ENCODE measurements at places on chromosomes 3 and 15. TPM values are rescaled to one million over a fixed set of nuclear protein-coding genes. Genes with fewer than 3 reads are reported as not detected.

Gene SYNM
- total RNA-seq = 0.16 TPM

Gene NDN
- total RNA-seq = 1.6 TPM

Gene PARP6
- total RNA-seq = 52.3 TPM

Gene SRGAP3
- 1.9 TPM for total RNA-seq

Gene INSYN1
- not detected for total RNA-seq

Gene BCHE
- total RNA-seq = not detected

Gene HHLA2
- 1.8 TPM for total RNA-seq

Gene SUSD5
- total RNA-seq = not detected

Gene GPR87
- total RNA-seq = 0.97 TPM

Gene RLBP1
- total RNA-seq = not detected

DNA sequence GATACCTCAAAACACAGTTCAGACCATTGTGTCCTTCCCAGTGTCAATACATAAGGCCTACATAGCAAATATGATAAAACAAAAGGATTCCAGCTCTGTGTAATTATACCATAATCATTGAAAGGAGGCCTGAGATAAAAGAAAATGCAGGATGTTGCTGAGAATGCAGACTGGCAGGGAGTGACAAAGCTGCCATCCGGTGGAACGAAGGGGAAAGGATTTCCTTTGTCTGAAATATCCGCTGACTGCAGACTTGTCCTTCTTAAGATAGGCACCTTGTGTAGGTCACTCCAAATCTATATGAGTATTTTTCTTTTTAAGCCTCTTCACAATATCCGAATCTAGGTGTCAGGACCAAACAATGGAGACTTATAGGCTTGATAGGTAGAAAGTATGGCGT is 108.0 kb downstream of the KCNH8 start:
- no peak for DNase-seq

- no peak for DNase-seq
These were observed 47.1 kb downstream of the SEMA3G start for GRCh38 chr3:52397676-52398399.

DNA sequence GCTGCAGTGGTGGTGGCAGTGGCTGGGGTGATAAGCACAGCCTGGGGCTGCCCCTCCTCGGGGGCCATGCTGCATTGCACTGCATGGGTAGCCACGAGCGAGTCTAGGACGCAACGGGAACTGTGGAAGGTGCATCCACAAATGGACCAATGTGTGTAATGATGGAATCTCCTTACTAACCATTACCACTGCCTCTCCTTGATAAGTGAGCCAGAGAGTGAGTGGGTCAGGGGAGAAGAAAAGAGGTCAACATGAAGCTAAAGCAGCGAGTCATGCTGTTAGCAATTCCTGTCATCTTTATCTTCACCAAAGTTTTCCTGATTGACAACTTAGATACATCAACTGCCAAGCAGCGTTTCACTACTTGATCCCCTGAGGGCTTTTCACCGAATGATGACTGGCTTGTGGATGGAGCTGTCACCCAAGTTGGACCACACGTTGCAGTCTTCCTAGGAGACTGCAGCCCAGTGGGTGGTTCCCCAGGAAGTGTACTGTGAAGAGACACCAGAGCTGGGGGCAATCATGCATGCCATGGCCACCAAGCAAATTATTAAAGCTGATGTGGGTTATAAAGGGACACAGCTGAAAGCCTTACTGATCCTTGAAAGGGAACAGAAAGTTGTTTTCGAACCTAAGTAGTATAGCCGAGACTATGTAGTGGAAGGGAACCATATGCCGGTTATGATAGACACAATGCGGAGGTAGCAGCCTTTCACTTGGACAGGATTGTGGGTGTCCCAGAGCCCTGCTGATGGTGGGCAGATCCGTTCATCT is 20.6 kb downstream of the SAMD7 start:
- DNase-seq = no peak

GRCh38 chr3:101963902-101964362 is 114.6 kb downstream of the NFKBIZ start:
- DNase-seq = no peak

GRCh38 chr3:55402886-55403609 is 84.1 kb downstream of the WNT5A start:
- no peak for DNase-seq

- DNase-seq = no peak
These were observed 15.8 kb upstream of the SLC6A1 start for GRCh38 chr3:10976770-10977169.

DNA sequence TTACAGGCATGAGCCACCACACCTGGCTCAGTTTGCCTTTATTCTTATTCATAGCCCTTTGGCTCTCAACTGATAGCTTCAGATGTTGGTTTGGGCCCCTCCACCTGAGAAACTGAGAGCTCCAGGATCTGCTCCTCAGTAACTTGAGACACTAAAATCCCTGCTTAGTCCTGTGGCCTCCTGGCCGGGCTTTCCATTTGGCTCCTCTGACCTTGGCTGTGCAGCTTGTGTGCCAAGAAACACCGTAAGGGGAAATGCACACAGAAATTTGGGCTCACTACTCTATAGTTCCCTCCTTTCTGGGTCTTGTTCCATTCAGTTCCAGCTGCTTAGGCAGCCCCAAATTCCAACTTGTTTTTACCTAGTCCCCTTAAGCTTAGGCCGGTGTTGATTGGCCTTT is 24.9 kb downstream of the NIPA2 start:
- DNase-seq = no peak

- DNase-seq = no peak
These were observed 127.9 kb downstream of the FMN1 start for GRCh38 chr15:33066584-33066983.

DNA sequence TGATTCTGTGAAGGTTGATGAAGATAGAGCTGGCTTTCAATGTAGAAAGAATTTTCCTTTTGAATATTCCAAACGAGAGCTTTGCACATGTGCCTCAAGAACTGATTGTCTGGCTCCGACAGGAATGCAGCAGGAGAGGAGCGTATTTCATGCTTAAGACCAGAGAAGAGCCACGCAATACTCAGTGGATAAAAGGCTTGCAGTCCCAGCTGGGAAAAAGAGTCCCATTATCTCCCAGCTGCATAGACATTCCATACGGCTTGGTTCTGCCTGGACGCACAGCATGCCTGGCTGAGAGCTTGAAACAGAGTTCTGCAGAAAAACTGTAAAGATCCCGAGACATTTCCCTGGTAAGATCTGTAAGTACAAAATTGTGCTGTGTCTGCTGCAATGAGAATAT is at the start of gene CNTN6:
Gene CNTN6, plus strand, starts transcription at position 254 of the 400 bp plus-strand sequence. CDS start 54,985 bp downstream, outside the sequence.
- DNase-seq = no peak

- no peak for DNase-seq
These were observed 863.3 kb downstream of the IGSF11 start for GRCh38 chr3:118171236-118171852.

DNA sequence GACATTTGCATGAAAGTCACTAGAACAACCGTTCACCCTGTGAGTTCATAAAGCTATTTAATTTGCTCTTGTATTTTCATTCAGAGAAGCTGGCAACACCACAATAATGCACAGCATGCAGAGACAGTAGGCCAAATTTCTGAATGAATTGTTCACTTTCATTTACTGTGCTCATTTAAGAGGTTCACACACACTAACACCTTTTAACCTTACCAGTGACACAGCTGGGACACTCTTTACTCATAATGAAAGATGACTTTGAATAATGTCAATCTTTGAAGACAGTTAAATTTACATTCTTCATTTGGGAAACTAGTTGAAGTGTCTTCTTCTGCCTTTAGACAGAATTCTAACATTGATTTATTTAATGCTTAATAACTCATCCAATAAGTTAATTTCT is 95.7 kb downstream of the ROBO1 start:
- DNase-seq = no peak

GRCh38 chr3:176633511-176633910 is 563.8 kb downstream of the TBL1XR1 start:
- DNase-seq = no peak

DNA sequence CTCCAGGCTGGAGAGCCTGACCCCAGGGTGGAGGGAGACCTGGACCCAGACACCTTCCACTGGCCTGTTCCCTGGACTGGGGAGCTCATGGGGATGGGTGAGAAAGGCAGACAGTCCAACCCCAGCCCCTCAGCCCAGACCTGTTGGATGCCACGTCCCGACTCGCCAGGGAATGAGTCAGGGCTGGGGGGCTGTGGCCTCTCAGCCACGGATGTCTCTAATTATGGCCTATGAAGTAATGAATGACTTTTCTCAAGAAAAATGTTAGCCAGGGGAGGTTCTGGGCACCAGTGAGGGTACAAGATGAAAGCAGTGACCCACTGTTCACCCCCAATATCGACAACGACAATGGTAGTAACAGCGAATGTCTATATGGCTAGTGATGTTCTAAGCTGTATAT is 107.0 kb upstream of the RPL32 start:
- no peak for DNase-seq

DNA sequence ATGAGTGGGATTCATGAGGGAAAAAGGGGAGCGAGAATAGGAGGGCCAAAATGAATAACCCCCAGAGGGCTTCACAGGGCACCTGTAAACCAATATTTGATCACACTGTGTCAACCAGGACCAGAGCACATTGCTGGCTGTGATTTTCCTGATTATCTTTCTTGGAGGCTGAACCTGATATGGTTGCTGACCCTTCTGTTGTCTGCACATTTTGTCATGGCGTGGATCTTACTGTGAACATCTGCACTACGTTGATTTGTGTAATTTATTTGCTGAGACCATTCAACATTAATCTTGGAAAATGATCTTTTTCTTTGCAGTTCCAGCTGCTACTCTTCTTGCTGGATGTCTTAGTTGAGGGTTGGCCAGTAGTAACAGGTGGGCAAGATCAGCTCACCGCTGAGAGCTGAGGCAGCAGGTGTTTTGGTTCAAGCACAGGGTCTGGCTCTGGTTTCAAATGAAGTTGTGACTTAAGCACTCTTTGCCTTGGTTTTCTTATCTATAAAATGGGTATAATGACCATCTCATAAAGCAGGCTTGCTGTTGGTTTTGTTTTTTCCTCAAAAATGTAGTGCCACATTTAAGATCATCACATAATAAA is 61.2 kb downstream of the ARHGEF26 start:
- DNase-seq = no peak

- no peak for DNase-seq
These were observed 48.7 kb downstream of the MYO5C start for GRCh38 chr15:52246686-52247431.

DNA sequence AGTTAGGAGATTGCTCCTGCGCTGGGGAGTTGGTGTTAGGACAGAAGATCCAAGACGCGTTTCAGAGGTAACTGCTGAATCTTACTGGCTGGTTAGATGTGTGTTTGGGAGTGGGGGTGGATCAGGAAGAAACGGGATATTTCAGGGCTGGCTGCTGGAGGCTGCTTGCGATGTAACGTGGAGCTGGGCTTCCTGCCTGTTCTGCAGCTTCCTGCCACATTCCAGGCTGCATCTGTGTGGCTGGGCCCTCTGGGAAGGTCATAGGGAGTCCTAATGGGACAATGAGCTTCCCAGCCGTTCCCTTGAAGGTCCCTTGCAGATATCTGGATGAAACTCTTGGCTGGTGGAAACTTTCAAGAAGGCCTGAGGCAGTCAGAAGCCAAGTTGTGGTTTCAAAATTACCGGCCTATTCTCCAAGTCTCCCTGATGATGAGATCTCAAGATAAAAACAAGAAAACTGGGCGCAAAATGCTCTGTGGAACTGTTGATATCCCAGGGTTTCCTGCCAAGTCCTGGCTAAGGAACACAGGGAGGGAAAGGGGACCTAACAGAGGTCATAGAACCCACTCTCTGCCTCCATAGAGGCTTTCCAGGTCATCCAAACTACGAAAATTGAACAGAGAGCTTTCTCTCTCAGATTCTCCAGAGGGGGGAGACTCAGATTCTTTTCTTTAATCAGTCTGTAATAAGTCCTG is 67.0 kb downstream of the NOX5 start:
- no peak for DNase-seq

- no peak for DNase-seq
These were observed 61.9 kb upstream of the PHLDB2 start for GRCh38 chr3:111797171-111797615.

- peak; percentile 65 for DNase-seq
These were observed 30.4 kb upstream of the ALDH1A3 start for GRCh38 chr15:100849021-100849854.

GRCh38 chr3:54188176-54188791 is 65.9 kb downstream of the CACNA2D3 start:
- DNase-seq = peak; percentile 17

GRCh38 chr15:99120050-99120777 is 15.3 kb downstream of the SYNM start:
- DNase-seq = peak; percentile 38

GRCh38 chr15:96234109-96234892 is 96.2 kb upstream of the NR2F2 start:
- DNase-seq = no peak

GRCh38 chr3:138042043-138042442 is 32.1 kb downstream of the CLDN18 start:
- no peak for DNase-seq

DNA sequence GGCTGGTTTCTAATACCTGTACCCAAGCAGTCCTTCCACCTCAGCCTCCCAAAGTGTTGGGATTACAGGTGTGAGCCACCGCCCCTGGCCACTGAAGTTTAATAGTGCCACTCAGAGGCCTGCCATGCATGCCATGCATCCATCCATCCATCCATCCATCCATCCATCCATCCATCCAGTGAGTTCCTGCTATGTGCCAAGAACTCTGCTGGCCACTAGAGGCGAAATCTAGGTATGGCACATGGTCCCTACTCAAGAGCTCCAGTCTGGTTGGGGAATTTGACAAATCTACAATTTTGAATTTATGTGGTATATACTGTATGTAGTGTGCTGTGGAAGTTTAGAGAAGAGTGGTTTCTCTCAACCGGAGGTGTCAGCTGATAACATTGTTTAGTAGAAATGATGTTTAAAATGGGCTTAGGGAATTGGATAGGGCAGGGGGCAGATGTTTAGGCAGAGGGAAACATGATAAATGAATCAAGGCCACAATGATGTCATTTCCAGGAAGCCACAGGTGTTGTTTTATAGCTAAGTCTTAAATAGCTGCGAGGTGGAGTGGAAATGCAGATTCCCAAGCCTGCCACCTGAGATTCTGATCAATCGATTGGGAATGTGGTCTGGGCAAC is 384.4 kb upstream of the C2CD4B start:
- DNase-seq = no peak

GRCh38 chr15:71256934-71257664 is 141.8 kb downstream of the THSD4 start:
- no peak for DNase-seq

DNA sequence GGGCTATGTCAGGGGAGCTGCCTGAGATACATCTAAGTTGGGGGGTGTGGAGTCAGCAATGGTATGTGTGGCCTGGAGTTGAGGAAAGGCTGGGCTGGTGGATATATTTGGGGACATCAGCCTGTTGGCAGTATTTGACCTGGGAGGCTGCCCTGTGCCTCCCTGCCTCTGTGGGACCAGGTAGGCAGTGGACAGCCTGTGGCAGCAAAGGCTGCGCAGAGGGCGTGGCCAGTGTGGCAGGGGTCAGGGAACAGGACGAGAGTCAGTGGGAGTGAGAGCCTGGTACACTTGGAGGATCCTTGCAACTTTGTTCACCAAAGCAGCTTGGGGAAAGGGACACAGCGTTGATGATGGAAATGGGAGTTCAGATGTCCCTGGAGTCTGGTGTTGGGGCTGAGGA is 15.0 kb downstream of the TEX264 start:
- no peak for DNase-seq

- DNase-seq = no peak
These were observed 14.9 kb downstream of the C3orf33 start for GRCh38 chr3:155791190-155791589.

- DNase-seq = no peak
These were observed 534.1 kb upstream of the GRM7 start for GRCh38 chr3:6326771-6327170.
